ENCODE measurements at places on chromosomes 16 and 17. TPM values are rescaled to one million over a fixed set of nuclear protein-coding genes. Genes with fewer than 3 reads are reported as not detected.

- no peak for DNase-seq
Observed at GRCh38 chr17:78893684-78894083, 9.3 kb downstream of the CEP295NL start.

GRCh38 chr17:1621273-1621954 lies 7.2 kb downstream of the SLC43A2 start:
- no peak for DNase-seq

The MPDU1 gene
- 50.7 TPM for total RNA-seq

The CHD9NB gene
- not detected for total RNA-seq

The PYCARD gene
- total RNA-seq: 21.7 TPM
